ENCODE measurements at places on chromosomes 7 and 10.
A peak's percentile ranks its signal among the peaks of the same experiment; 100 is the strongest.

DNA sequence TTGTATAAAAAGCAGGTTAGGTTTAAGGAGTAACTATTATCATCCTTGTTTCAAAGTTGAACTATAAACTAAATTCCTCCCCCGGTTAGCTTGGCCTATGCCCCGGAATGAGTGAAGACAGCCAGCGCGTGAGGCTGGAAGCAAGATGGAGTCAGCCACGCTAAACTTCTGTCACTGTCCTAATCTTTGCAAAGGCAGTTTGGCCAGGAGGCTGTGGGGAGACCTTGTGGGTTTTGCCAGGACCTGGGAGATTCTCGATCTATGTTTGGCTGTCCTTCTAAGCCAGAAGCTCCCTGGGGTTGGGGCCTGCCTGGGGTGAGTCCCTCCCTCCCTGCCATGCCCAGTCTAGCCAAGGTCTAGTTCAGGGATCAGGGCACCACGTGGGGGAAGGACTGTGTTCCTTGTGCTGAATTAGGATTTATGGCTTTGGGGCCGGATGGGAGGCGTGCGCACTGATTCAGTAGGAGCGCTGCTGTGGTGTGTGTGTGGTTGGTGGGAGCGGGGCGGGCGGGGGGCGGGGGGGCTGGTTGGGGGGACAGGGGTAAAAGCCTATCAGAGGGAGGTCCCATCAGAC lies 871 bp upstream of the GTF2IRD1 start:
- DNase-seq = peak; percentile 50

DNA sequence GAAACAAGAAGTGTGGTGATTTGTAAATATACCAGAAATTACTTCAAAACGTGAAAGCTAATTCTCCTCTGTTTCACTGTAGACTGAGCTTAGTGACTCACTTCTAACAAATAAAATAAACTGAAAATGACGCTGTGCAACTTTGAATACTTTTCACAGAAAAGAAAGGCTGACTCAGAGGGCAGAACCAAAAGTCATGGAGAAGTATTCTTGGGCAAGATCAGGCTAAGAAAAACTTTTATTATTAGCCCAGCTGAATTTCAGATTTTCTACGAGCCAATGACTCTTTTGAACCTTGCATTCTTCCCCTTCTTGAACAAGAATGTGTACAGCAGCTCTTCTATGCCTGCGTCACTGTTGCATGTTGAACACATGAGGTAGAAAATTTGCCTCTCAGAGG lies 527.3 kb upstream of the GHITM start:
- peak; percentile 91 for DNase-seq

- DNase-seq = no peak
Observed at GRCh38 chr7:19290968-19291367, 145.7 kb upstream of the FERD3L start.

- no peak for DNase-seq
Observed at GRCh38 chr10:93553482-93554315, 12.8 kb upstream of the FFAR4 start.

GRCh38 chr7:87361320-87361719 lies 15.9 kb downstream of the CROT start:
- no peak for DNase-seq

- DNase-seq = no peak
Observed at GRCh38 chr7:151595702-151596350, 76.1 kb upstream of the RHEB start.

- DNase-seq = no peak
Observed at GRCh38 chr10:32163071-32163761, 107.0 kb upstream of the KIF5B start.

DNA sequence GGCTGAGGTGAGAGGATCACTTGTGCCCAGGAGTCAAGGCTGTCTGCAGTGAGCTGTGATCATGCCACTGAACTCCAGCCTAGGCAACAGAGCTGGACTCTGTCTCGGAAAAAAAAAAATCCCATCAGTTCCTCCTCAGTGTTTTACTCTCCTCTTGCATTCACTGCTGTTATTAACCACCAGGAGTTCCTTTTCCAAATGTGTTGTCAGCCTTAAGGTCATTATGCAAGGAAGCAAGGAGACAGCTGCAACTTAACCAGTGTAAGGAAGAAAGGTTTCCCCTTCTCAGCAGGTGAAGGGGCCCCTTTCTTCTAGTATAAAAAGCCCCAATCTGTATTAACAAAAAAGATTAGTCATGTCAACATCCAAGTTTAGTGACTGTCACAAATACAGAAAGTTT lies 86.6 kb upstream of the LEP start:
- DNase-seq = no peak

GRCh38 chr10:107264742-107265141 lies 100.2 kb upstream of the SORCS1 start:
- no peak for DNase-seq

- DNase-seq = peak; percentile 82
Observed at GRCh38 chr10:16950656-16951601, 133.7 kb upstream of the RSU1 start.

DNA sequence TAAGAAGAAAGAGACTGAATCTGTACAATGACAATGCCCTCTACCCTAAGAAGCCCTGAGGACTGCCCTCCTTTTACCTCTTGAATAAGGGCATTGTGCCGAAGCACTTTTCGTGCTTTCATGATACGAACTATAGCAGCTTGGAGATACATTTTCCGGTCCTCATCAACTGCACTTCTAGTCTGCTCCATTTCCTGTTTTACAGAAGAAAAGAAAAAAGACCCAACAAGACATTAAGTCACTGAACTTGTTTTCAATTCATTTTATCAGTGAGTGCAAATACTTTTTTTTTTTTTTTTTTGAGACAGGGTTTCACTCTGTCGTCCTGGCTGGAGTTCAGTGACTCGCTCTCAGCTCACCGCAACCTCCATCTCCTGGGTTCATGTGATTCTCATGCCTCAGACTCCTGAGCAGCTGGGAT lies 78.4 kb downstream of the CUL2 start:
- DNase-seq = peak; percentile 47

DNA sequence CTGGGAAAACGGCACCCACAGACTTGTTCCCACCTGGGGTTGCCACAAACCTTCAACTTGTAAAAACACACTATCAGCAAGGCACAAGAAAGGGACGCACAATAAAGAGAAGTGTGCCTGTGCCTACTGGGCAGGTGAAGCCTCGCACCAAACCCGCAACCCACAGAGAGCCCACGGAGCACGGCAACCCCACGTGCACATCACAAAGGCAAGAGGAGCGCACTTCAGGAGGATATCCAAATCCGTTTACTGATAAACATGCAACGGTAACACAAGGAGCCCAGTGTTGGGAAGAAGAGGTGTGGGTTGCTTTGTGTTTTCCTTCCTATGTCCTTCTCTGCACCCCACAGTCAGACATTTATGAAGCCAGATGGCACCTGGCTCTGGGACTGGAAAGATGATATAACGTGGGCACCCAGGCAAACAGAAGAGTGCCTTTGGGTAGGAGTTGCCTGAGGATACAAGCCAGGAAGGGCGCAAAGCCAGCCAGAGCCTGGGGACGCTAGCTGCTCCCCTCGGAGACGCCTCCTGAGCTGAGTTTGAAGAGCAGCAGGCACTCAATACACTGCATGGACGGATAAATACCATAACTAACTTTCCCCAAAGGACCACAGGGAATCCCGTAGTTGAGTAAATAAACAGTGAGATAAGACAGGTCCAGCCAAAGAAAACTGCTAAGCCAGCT lies 41.6 kb downstream of the TCERG1L start:
- DNase-seq = no peak

DNA sequence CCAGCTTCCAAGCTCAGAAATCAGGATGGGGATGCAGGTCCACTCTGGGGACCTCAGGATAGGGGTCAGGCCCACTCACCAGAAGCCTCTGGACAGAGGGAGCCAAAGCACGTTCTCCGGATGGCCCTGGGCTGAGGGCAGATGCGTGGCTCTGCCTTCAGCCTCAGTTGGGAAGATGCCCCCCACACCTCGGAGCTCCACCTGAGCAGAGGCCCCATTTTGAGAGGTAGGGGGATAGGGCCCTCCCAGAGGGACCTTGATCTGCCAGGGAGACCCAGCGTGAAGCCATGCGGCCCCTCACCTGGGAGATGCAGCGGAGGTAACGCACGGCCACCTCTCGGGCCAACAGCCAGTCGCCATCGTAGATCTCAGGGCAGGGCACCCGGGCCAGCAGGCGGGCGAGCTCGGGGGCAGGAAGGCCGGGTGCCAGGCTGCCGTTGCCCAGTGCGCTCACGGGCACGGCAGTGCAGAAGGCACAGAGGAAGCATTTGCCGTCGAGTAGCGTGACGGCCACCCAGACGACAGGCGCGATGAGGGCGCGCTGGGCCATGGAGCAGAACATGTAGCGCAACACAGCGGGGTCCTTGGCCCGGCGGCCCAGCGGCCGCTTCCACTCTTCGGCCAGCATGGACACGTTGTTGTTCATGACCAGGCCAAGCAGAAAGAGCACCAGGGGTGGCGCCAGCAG lies 660 bp downstream of the CALHM1 start:
- no peak for DNase-seq

GRCh38 chr7:373818-374705 lies 84.1 kb downstream of the FOXL3 start:
- no peak for DNase-seq

GRCh38 chr7:77989981-77990566 lies 191.5 kb downstream of the PHTF2 start:
- no peak for DNase-seq

- DNase-seq = no peak
Observed at GRCh38 chr7:134197345-134197744, 70.2 kb downstream of the LRGUK start.

DNA sequence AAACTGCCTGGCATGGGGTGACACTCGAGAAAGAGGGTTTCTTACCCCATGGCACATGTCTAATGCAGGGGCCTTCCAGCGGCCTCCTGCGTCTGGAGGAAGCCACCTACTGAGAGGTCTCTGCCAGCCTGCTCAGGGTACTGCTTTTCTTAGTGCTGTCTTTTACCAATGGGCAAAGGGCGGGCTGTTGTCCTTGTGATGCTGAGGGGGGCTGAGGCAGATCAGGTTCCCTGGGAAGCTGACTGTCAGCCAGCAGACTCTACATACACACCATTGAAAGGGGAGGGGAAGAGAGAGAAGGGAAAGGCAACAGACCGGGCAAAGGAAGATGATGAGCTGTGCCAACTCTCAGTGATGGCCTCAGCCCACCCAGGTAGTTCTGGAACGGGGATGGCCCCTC lies 48.7 kb downstream of the COL13A1 start:
- no peak for DNase-seq

- no peak for DNase-seq
Observed at GRCh38 chr7:11604505-11604904, 227.5 kb downstream of the THSD7A start.

DNA sequence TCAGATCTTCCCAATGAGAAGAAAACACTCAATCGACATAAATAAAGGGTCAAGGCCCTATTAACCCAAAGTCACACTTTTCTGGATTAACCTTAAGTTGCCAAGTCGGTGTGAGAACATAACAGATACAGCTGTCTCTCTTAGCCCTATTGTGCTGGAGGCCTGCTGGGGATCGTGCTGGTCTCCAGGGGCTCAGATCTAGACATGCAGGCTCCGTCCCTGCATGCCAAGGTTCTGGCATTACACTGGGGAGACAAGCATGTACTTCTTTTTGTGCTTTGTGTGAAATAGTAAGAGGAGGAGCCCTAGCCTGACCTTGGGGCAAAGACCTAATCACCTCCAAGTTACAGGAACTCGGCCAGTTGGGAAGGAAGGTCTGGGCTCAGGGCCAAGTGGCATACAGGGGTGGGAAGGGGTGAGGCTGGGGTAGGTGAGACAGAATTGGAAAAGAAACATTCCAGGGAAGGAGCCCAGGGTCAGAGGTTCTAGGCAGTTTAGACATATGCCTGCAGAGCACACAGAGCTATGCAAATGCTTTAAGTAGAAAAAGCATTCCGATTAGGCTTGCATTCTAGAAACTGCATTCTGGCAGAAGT lies 216.4 kb downstream of the HECW1 start:
- no peak for DNase-seq

DNA sequence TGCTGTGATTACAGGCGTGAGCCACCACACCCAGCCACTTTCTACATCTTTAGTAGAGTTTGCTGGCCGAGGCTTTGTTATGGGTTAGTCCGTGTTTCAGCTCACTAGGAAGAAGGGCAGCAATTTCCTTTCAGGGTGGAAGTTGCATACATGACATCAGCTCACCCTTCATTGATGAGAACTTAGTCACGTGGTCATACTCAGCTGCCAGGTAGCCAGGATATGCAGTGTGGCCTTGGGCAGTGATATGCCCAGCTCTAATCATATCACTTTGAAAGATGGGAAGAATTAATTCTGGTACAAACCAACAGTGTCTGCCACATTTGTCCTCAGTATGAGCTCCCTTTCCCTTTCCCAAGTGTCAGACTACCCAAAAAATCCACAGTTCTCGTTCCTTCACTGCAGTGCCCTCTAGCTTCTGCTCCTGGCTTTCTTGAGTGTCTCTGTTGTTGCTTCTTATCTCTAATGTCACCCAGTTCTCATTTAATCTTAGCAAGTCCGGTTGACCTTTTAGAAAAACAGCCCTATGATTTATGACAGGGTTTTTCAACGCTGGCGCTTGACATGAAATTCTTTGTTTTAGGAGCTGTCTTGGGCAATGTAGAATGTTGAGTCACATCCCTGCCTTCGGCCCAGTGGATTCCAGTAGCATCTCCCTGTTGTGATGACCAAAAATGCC lies 108.7 kb upstream of the ITGB1 start:
- DNase-seq = no peak

DNA sequence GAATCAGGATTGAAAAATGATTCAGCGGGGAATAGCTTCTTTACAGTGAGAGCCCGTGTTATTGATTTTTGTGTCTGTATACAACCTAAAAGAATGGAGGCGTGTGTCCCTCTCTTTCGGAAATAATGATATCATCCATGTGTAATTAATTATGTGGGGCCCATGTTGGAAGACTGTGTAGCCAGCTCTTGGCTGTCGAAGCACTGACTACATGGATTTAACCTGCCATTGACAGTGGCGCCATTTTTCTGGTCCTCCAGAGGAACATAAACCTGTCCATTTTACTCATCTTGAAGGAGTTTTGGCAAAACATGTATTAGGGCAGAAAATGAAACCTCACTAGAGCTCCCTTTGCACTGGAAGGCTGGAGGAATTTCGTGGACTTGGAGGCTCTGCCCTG lies 119.6 kb downstream of the ITIH5 start:
- no peak for DNase-seq

DNA sequence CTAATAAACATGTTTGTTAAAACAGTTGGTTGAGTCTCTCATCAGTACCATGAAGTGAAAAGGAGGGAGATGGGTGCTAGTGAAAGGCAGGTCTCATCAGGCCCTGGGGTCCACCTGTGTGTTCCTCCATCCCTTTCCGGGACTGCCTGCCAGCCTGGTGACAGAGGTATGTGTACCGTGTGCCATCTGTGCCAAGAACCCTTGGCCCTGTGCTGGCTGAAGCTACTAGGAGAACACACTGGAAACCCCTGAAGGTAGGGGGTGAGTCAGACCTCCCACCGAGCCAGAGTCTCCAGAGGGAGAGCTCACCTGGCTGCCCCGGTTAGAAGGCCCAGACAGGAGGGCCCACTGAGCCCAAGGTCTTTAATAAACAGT lies 2.3 kb downstream of the DDIT4 start:
- DNase-seq = peak; percentile 35

- DNase-seq = peak; percentile 51
Observed at GRCh38 chr7:90345595-90346335, 751 bp upstream of the GTPBP10 start.

Measured in astrocyte of the spinal cord (primary cell).